ENCODE measurements at places on chromosomes 2 and 18. TPM values are rescaled to one million over a fixed set of nuclear protein-coding genes. Genes with fewer than 3 reads are reported as not detected.

The TMEM169 gene
- 0.53 TPM for polyA plus RNA-seq

The CXCR1 gene
- polyA plus RNA-seq, result 0.35 TPM

The CYP27A1 gene
- 0.83 TPM for polyA plus RNA-seq

The PLEKHA3 gene
- 36.5 TPM for polyA plus RNA-seq

The POTEJ gene
- polyA plus RNA-seq, result not detected

The SLC16A14 gene
- polyA plus RNA-seq, result 0.49 TPM

The GPC1 gene
- 0.26 TPM for polyA plus RNA-seq

The CFC1 gene
- not detected for polyA plus RNA-seq

The IL18RAP gene
- polyA plus RNA-seq, result 0.55 TPM

The CACNB4 gene
- 0.43 TPM for polyA plus RNA-seq

The UNC80 gene
- polyA plus RNA-seq, result not detected

The CAPN13 gene
- polyA plus RNA-seq, result not detected

The IL37 gene
- polyA plus RNA-seq, result not detected

The COL5A2 gene
- polyA plus RNA-seq, result not detected

The AP1S3 gene
- polyA plus RNA-seq, result 23.0 TPM

The RANBP2 gene
- 15.9 TPM for polyA plus RNA-seq

The GALNT13 gene
- not detected for polyA plus RNA-seq

The ERICH2 gene
- not detected for polyA plus RNA-seq

The CGREF1 gene
- not detected for polyA plus RNA-seq

The COBLL1 gene
- polyA plus RNA-seq, result 114 TPM

The DIPK1C gene
- polyA plus RNA-seq, result not detected

The RALBP1 gene
- polyA plus RNA-seq, result 49.8 TPM

The KCNJ3 gene
- not detected for polyA plus RNA-seq

The SPP2 gene
- not detected for polyA plus RNA-seq

The CNTNAP5 gene
- not detected for polyA plus RNA-seq

The HTR2B gene
- polyA plus RNA-seq, result not detected

The MEIS1 gene
- polyA plus RNA-seq, result 0.33 TPM

The PJVK gene
- 0.15 TPM for polyA plus RNA-seq

The ELOA2 gene
- not detected for polyA plus RNA-seq

The SEPTIN10 gene
- 0.71 TPM for polyA plus RNA-seq

The CNGA3 gene
- not detected for polyA plus RNA-seq

The FBXO36 gene
- 0.63 TPM for polyA plus RNA-seq

The MEMO1 gene
- 32.0 TPM for polyA plus RNA-seq

The UBE2F gene
- polyA plus RNA-seq, result 48.4 TPM

The SLC11A1 gene
- 1.3 TPM for polyA plus RNA-seq

The HAAO gene
- polyA plus RNA-seq, result 5.7 TPM

The NDC80 gene
- 2.5 TPM for polyA plus RNA-seq

The CDKL4 gene
- polyA plus RNA-seq, result not detected

The FOXI3 gene
- polyA plus RNA-seq, result not detected

The DNAH7 gene
- polyA plus RNA-seq, result 0.11 TPM

The GRHL1 gene
- polyA plus RNA-seq, result 0.16 TPM

The SP140L gene
- polyA plus RNA-seq, result 38.9 TPM

The COL4A4 gene
- polyA plus RNA-seq, result 20.8 TPM

The SIX3 gene
- not detected for polyA plus RNA-seq

The CPO gene
- not detected for polyA plus RNA-seq

The LRP1B gene
- not detected for polyA plus RNA-seq
